ENCODE measurements at places on chromosomes 4 and X.
A peak's percentile ranks its signal among the peaks of the same experiment; 100 is the strongest.

DNA sequence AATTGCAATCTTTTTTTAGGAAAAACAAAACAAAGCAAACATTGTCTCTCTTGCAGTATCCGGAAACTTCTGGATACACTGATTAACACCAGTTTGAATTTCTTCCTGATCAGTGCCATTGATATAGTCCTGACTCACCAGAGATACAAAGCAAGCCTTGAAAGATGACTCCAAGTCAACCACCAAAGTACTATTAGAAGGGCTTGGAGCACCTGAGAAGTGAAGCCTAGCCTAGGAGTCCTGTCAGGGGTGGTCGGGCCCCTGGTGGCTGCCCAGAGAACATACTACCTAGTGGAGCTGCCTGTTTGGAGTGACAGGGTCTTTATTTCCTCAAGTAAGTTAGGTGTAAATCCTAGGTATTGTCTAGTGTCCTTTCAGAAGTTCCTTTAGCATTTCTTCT is 593.2 kb downstream of the ZNF674 start:
- no peak for DNase-seq

DNA sequence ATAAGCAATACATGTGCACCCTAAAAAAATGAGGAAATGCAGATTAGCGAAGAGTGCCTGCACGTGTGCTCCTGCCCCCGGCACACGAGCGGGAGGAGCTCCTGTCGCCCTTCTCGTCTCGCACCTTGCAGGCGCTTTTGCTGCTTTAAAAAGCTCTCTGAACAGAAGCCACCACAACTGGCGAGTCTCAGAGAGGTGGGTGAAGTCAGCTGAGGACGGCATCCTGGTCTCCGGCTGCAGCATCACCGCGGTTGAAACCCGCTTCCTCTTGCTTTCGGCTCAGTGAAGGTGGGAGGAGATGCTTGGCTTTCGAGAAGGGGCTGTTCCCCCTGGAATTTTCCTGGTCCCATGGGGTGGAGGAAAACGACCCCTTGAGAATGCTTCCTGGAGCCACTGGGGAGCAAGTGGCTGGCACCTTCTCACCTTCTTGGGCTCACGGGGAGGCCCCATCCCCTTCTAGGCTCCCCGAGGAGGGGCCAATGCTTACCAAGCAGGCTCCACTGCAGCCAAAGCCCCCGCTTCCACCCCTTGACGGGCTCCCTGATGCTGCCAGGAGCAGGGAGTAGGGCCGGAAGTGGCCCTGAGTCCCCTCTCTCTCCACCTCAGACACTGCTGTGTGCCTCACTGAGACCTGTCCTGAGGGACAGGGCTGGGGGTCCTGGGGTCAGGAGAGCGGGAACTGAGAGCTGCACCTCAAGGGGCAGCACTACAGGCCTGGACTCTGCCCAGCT is 29.2 kb upstream of the MXD4 start:
- peak; percentile 19 for DNase-seq

GRCh38 chr4:80072228-80072743 is 743 bp downstream of the ANTXR2 start:
- DNase-seq: no peak

DNA sequence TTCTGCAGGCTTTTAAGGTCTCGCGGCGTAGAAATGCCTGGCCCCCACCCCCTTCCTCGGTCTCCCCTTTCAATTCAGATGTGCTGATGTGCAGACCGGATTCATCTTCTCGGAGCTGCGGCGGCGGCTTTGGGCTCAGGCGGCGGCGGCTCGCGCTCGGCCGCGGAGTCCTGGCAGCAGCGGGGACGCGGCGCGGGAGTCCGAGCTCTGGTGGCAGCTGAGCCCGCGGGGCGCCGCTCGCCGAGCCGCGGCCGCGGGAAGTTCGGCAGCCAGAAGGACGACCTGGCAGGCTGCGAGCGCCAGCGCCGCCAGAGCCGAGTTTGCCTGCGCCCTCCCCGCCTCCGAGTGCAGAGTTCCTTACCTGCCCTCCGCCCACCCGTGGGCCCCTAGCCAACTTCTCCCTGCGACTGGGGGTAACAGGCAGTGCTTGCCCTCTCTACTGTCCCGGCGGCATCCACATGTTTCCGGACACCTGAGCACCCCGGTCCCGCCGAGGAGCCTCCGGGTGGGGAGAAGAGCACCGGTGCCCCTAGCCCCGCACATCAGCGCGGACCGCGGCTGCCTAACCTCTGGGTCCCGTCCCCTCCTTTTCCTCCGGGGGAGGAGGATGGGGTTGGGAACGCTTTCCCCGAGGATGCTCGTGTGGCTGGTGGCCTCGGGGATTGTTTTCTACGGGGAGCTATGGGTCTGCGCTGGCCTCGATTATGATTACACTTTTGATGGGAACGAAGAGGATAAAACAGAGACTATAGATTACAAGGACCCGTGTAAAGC is 448 bp downstream of the TLL1 start:
- DNase-seq: no peak
